ENCODE measurements at places on chromosomes 12 and 14.

- DNase-seq: no peak
Observed at GRCh38 chr12:45469902-45470301, 254.0 kb downstream of the ANO6 start.

DNA sequence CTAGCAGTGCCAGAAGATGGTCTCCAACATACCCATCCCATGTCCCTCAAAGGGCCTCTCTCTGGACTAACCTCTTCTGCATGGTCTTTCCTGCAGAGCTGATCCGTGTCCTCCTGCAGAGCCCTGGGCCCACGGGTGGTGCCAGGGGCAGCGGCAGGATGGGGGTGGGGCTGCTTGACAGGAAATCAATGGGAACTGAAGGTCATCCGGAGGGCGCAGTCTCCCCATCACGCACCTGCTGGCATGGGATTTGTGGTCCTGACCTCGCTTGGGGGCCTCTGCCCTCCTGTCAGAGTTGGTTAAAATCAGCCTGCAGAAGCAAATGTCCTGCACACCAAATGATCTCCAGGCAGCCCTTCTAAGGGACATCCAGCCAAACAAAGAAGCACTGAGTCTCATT lies 110.2 kb downstream of the DPF3 start:
- no peak for DNase-seq

DNA sequence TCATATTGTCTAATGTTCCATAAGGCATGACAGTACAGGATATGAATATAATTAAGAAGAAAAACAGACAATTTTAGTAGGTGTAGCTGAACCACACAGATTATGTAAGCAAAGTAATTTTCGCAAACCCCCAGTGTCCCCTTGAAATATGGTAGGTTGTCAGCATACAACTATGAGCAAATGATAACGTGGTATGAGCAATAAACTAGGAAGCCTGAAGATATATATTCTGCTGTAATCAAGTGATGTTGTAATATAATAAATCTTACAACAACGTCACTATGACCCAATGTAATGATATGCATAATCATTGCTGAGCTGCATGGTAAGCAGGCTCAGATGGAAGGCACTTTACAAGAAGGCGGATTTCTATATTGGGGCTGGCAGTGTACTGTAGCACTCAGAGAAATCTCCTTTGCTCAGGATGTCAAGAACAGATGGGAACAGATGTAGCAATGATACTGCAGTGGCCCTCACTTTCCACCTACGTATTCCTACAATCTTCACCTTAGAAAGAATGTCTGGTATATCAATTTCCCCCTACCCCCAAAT lies 47.8 kb upstream of the MYF6 start:
- DNase-seq: no peak

DNA sequence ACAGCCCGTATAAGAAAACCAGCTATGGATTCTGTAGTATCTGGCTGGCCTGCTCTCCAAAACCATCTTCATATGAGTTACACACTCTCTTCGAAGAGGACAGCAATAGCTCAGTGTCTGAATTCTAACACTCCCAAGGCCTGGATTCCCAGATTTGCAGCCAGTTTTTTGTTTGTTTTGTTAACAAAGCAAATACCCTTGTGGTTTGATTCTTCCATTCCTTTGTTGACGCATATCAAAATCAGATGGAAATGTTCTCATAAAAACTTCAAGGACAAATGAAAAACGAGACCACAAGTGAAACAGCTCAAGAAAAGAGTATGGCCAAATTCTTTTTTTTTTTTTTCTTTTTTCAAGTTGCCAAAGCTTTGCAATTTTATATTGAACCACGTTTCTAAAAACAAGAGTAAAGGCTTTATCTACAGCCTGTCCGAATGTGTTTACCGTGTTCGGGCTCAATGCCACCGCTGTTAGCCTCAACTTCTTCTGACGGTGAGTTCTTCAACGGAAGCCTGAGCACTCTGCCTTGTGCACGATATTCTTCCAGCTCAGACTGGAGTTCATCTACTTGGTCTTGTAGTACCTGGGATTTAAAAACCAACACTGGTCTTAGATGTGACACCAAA lies 67.5 kb downstream of the NIN start:
- DNase-seq: no peak

DNA sequence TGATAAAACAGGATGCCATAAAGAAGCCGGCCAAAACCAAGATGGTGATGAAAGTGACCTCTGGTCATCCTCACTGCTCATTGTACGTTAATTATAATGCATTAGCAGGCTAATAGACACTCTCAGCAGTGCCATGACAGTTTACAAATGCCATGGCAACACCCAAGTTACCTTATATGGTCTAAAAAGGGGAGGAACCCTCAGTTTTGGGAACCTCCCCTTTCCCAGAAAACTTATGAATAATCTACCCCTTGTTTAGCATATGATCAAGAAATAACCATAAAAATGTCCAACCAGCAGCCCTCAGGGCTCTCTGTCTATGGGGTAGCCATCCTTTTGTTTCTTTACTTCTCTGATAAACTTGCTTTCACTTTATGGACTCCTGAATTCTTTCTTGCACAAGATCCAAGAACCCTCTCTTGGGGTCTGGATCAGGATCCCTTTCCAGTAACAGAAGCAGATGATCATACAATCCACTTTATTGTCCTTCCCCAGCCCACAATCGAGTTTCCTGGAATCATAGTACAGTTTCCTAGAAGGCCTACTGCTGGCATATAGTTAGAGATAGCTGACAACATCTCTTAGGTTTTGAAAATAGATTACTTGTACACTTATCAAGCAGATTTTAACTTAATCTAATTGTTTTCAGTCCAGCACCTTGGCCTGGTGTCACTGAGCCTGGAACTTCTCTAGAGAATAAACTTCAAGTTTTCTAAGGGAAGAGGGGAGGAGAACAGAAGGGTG lies 266.7 kb upstream of the HMGA2 start:
- DNase-seq: no peak

DNA sequence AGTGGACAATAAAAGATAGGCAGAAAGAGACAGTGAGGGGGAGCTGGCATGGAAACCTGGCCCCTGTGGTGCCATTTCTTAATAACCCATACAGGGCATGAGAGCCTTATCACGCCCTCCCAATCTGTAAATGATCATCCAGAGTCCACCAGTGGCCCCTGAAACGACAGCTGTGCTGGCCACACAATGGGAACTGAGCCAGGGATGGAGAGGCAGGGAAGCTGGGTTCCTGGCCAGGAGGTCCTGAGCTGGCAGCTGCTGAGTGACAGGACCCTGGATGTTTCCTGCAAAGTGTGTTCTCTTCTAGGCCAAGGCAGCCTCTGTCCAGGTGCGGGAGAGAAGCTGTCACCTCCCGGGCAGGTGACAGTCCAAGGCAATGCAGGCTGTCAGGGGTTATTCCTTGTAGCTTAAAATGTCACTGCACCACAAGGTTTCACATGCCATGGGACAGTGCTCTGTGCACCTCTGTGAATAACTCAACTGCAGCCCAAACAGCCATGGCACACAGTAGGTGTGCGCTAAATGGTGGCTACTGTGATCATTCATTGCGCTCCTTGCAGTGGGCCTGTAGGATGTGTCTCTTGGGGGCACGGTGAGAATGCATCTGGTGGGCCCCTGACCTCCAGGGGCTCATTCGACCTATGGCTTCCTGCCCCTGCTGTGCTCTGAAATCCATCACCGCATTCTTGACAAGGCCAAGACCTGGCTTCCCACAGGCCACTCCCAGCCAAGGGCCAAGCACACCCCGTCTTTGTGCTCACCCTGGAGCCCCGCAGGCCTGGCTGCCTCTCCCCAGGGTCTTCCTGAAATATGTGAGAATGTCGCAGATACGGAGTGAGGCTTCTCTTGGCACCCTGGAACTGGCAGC lies 46.3 kb upstream of the BCL11B start:
- peak; percentile 42 for DNase-seq

DNA sequence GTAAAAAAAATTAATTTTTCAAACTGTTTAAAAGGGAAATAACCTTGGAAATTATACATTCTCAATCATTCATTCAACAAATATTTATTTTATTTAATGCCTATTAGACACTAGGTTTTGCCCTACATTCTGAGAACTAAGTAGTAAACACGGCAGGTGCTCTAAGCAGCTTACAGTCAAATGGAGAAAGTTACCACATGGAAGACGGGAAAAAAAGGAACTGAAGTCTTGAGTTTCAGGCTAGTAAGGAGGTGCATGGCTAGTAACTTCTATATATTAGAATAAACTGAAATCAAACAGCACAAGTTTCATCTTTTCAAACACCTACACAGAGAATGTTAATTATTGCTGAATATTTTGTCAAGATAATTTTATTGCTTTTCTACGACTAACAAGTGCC lies 52.9 kb downstream of the C12orf42 start:
- DNase-seq: no peak

DNA sequence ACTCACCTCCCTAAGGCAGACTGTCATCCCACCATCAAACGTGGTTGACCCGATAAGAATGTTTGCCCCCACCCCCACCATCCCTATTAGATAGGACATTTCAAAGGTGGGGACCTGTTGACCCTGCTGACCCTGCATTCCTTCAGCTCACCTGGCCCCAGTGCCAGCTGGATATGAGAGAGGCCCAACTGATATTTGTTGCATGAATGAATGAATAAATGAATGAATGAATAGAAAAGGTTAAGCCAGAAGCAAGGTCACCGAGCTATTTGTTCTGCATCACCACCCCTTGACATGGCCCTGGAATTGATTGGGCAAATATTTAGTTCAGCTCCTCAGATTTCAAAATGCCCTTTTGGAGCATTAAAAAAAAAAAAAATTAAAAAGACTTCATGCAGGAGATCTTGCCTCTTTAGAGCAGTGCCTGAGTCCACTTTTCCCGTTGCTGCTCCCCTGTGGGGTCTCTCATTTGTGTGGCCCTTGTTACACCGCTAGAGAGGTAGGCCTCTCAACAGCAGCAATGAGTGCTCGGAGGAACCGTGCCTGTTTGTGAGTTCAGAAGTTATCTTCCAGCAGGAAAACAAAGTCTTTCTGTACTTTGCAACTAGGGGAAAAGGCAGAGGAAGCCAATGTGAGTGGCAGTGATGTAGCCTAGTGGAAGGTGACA lies 8.5 kb upstream of the SERPINA5 start:
- DNase-seq: no peak

- no peak for DNase-seq
Observed at GRCh38 chr12:90953956-90954421, 987 bp downstream of the CCER1 start.

GRCh38 chr12:110310763-110311162 lies 29.7 kb downstream of the ATP2A2 start:
- no peak for DNase-seq

- no peak for DNase-seq
Observed at GRCh38 chr12:27975222-27976136, 2.9 kb upstream of the PTHLH start.

GRCh38 chr12:114408886-114409851 lies 3.2 kb upstream of the TBX5 start:
- DNase-seq: no peak

DNA sequence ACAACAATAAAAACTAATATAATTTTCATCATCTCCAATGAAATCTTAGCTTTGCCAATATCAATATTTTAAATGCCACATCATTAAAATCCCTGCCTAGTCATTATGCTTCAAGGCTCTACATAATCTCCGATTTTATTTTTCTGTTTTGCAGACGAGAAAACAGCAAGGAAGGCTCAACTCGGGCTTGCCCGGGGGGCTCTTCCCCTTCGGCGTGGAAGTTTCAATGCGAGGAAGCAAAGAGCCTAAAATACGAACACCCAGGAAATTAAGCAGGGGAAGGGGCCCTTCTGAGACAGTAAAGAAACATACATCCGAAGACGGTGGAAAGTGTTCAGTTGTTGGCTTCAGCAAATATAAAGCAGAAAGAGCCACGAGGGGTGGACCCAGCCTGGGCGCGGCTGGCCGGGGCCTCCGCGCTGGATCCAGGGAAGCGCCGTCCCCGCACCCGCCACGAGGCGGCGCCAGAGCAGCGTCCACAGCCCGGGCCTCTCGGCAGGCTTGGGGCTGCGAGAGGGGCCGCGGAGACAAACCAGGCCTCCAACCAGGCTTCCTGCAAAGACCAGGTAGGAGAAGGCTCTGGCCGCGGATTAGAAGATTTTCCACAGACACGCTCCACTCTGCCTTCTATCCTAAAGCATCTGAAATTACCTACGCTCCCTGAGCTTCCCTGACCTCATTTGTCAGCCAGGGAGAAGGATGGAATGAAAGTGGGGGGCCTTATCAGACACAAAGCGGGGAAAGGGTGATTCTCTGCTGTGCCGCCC lies 77.2 kb downstream of the SERPINA3 start:
- no peak for DNase-seq

DNA sequence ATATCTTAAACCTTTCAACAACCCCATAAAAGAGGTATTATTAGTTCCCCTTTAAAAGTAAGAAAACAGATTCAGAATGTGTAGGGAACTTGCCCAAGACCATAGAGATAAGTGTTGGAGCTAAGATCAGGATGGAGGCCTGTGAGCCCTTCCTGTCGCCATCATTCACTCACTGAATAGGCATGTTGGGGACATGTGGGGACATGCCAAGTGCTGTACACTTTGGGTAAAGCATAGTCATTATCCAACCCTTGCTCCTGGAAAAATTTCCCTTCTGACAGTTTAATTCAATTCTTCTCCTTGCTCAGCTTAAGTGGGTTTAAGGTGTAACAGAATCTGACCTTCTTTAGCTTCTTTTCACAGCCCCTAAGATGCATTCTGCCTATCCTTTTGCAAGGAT lies 28.0 kb upstream of the C12orf42 start:
- DNase-seq: no peak

DNA sequence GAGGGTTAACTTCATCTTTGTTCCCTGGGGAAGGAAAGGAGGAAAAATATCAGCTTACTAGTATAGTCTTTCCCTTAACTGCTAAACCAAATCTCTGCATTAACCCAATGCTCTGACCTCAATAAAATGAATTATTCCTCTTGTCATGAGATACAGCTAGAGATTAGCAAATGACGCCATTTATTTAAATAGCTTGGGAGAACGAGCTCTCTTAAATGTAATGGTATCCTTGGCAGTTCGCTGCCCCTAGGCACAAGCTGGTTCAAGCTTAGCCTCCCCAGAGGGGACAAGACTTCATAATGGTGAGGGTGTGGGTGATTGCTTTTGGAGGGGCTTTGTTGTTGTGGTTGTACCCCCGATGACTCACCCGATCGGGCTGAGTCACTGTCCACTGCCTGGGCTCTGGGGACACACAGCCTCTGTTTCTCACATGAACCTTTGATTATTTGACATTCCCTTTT lies 19.6 kb downstream of the FNTB start:
- no peak for DNase-seq

DNA sequence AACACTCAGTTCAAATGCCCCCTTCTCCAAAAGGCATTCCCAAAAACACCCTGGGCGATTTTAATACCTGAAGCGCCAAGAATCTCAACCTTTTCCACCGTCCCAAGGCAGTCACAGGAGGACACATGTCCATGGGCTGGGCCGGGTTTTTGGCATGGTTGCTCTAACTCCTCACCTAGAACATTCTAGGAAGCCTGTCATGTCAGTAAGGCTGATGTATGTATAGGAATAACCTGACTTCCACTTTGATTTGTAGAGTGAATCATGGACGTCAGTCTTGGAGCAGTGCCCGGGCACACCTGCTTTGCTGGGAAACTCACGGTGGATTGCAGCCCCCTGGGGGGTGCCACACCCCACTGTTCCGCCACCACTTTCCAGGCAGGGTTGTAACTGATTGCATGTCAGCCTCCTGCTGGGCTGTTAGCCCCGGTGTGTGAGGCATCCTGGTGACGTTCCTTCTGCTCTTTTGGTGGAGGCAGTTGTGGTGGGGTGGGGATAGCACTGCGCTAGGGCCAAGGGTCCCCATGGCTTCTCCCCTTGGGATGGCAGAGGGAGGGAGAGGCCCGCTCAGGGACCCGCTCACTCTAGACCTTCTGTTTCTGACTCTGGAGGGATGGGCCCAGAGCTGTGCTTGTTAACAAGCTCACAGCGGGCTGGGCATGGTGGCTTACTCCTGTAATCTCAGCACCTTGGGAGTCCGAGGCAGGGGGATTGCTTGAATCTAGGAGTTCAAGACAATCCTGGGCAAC lies 35.2 kb upstream of the FAM181A start:
- no peak for DNase-seq

GRCh38 chr14:74634481-74634880 lies 22.4 kb upstream of the LTBP2 start:
- DNase-seq: no peak
